ENCODE measurements at places on chromosomes 3 and 15. TPM values are rescaled to one million over a fixed set of nuclear protein-coding genes. Genes with fewer than 3 reads are reported as not detected.

Gene SERPINI2
- not detected for total RNA-seq

Gene ADCY5
- 4.0 TPM for total RNA-seq

DNA sequence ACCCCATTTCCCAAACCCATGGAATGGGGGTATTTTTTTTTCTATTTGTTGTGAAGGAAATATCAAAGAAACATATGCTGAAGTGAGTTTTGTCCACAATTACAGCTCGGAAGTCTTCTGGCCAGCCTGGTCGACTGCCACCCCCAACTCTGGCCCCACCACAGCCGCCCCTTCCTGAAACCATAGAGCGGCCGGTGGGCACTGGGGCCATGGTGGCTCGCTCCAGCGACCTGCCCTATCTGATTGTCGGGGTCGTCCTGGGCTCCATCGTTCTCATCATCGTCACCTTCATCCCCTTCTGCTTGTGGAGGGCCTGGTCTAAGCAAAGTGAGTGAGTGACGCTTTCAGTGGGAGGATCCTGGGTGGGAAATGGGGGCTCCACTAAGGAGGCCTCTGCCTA, 71.9 kb downstream of the BOC start:
- no peaks in the 10 kb centered on the region for H3K27me3 ChIP-seq
- no peaks in the 10 kb centered on the region for H3K36me3 ChIP-seq
- no peaks in the 10 kb centered on the region for H3K4me1 ChIP-seq

DNA sequence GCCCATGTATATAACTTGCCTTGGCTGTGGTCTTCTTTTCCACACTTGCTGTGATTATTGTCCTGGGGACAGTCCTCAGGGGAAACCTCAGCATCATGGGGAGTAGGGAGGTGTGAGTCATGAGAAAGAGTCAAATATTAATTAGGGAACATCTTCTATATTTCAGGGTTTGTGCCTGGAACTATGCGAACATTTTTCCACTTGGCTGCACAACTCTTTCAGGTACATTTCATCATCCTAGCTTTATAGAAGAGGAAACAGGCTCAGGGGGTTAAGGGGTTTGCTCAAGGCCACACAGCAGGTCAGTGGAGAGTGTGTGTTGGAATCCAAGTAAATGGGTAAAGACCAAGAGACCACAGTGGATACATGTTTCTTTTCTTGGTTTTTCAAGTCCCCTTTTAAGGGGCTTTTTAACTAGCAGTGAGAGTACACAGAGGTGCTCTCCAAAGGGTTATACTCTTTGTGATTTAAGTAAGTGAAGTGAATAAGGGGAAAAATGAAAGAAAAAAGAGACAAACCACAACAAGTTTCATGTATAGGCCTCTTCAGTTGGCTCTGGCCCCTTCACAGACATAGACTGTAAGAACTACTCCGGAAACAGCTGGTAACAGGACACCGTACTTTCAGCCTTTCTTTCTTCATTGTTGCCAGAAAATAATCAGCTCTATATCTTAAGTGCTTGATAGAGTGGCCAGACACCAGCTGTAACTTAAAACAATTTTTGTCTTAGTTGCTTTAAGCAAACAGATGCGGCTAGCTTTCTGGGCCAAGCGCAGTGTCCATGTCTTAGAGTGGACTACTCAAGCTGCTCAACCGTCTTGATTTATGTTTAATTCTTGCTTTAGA, 64.6 kb downstream of the EEFSEC start:
- no peaks in the 10 kb centered on the region for H3K36me3 ChIP-seq
- H3K27ac ChIP-seq, result no peak overlapping the region
- H3K27me3 ChIP-seq, result no peaks in the 10 kb centered on the region
- DNase-seq, result no peak
- peaks cover 6% of the 10 kb centered on the region for H3K4me1 ChIP-seq

GRCh38 chr3:94070341-94070911, 7.6 kb downstream of the NSUN3 start:
- H3K36me3 ChIP-seq, result peaks cover 19% of the 10 kb centered on the region
- peaks cover 4% of the 10 kb centered on the region for H3K4me1 ChIP-seq
- H3K27me3 ChIP-seq, result no peaks in the 10 kb centered on the region

DNA sequence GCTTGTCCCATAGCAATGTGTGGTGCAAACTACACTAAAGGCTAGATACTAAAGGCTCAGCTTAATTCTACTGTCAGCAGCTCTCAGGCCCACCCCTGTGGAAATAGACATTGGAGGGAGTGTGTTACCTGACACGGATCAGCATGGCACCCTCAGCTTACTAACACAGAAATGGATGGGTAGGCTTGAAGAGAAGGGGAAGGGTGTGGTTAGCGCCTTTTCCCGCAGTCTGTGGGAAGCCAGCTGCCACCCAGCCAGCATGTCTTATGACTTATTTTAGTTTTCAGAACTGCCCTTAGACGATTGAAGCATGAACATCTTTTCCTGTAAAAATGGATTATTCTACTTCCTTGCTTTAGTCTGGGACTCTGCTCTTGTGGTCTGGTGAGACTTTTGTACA, 25.8 kb upstream of the ADPGK start:
- H3K27ac ChIP-seq, result no peak overlapping the region
- H3K27me3 ChIP-seq, result no peaks in the 10 kb centered on the region
- DNase-seq, result no peak
- no peak overlapping the region for H3K4me3 ChIP-seq

Measured in upper lobe of right lung (tissue), 1 donor.